ENCODE measurements at places on chromosomes 1 and 21. TPM values are rescaled to one million over a fixed set of nuclear protein-coding genes. Genes with fewer than 3 reads are reported as not detected.

DNA sequence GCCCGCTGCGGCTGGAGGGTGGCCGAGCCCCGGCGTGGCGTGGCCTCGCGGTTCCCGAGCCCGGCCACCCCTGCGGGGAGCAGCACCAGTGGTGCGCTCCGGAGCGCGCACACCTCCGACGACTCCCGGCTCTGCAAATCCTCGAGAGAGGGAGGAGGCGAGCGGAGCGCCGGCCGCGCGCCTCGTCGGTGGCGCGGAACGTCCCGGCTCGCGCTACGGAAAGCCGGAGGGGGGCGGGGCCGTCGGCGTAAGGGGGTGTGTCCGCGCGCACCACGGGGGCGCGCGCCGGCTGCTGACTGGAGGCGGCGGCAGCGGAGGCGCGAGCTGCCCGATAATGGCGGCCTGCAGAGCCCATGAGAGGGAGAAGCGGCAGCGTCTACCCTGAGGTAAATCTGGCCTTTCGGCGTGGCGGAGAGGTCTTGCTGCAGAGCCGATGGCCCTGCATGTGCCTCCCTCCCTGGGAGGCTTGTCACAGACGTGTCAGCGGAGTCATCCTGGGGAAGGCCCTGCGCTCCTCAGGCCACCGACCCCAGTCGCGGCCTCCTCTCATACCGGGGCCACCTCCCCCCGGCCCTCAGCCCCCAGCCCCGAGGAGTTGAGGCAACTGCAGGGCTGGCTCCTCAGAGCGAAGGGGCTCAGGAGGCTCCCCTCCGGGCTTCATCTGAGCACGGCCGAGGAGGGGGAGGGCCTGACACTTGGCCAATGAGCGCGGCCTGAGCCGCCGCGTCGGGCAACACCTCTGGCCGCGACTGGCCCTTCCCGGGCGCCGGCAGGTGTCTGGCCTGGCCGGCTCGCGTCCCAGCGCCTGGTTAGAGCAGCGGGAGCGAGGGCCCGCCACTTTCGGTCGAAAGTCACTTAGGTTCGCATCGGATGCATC lies at the start of gene PDIK1L:
PDIK1L (plus strand) TSS at position 295 of the 877 bp plus-strand sequence. CDS start 2,485 bp downstream, outside the sequence.
- DNase-seq: peak; percentile 97

- no peak for DNase-seq
Observed at GRCh38 chr1:173417563-173417962, 59.6 kb upstream of the PRDX6 start.

GRCh38 chr1:247322849-247323586 lies 8.6 kb downstream of the ZNF496 start:
- no peak for DNase-seq

DNA sequence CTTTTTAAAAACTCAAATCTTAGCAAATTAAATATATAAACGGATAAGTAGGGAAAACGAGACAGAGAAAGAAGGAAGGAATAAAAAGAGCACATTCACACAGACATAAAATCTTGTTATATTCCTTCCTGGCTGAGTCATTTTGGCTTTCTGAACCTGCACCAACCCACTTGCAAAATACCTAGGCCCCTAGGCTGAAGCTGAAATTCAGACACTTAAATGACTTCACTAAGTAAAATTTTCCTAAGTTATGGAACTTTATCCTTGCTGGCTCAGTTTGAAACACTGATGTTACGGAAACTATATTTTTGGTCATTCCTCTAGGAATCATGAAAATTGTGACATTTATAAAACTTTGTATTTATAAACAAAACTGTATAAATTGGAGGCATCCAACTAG lies 462.8 kb upstream of the NFIA start:
- DNase-seq: no peak

DNA sequence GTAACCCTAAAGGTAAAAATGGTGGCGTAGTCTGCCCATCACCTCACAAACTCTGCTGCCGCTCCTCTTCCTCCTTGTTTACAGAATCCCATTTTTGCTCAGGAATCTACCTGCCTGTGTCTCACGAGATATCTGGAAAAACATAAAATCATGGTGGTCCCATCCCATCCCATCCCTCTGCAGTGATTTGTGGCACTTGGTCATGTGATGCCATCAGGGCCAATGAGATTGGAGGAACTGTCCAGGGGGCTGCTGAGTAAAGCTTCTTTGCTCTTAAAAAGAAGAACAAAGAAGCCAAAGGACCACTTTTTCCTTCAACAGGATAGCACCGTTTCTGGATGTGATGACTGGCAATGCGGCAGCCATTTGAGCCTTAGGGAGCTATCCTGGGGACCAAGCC lies 33.0 kb upstream of the CLDN14 start:
- DNase-seq: no peak

GRCh38 chr1:178723546-178723945 lies 1.5 kb upstream of the RALGPS2 start:
- no peak for DNase-seq

DNA sequence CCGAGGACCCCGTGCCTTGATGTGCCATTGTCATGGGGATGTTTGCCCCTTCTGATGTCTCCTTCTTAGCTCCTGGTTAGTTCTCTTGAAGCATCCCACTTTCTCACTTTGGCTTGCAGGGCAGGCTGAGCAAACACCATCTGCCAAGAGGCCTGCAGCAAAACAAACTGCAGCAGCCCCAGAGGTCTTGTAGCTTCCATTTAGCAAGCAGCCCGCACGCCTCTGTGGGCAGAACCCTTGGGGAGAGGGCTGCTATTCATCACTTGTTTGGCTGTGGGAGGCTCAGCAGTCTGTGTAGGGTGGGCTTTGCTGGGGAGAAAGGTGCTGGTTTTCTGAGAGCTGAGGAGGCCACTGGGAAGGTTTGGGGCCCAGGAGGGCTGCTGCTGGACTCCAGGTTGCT lies 56.7 kb downstream of the KCNC4 start:
- no peak for DNase-seq

- DNase-seq: no peak
Observed at GRCh38 chr1:47963568-47964358, 33.4 kb downstream of the TRABD2B start.

DNA sequence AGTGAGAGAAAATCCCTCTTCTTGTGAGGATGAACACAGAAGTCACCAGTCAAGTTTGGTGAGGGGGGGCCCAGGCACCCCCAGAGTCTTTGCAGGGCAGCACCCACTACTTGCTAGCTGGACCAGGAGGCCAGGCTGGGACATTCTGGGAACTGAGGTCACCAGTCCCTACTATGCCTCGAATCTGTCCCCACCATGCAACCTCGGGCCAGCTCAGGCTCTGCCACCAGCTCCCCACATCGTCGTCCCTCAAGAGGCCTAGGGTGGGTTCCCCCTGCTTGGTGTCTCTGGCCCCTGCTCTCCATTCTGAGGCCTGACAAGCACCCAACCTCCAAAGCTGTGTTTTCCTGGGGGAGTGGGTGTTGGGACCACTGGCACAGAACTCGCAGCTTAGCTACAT lies 22.2 kb upstream of the ZNF678 start:
- no peak for DNase-seq

DNA sequence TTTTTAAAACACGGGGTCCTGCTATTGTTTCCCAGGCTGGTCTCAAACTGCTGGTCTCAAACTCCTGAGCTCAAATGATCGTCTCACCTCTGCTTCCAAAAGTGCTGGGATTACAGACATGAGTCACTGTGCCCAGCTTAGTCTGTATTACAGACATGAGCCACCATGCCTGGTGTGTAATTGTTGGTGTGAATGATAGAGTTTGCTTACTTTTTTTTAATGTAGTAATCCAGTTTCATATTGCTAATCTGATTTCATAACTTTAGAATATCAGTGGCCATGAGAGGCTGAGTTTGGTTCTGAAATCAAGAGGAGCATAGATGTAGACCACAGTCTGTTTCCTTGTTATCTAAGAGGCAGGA lies 3.4 kb downstream of the EPB41 start:
- DNase-seq: no peak

GRCh38 chr1:224498574-224499170 lies 64.1 kb upstream of the WDR26 start:
- no peak for DNase-seq

PLEKHG5 gene
- total RNA-seq: 1.9 TPM

VCAM1 gene
- total RNA-seq: 30.7 TPM

CD84 gene
- 8.8 TPM for total RNA-seq

PHC2 gene
- total RNA-seq: 67.8 TPM

MYCL gene
- total RNA-seq: 1.8 TPM

LCE2B gene
- total RNA-seq: not detected

Measured in liver (tissue), 10 donors.